Aorta (tissue), 5 donors: ENCODE measurements at places on chromosomes 5 and 9. TPM values are rescaled to one million over a fixed set of nuclear protein-coding genes. Genes with fewer than 3 reads are reported as not detected.

Gene MYO10
- 17.6 TPM for total RNA-seq

DNA sequence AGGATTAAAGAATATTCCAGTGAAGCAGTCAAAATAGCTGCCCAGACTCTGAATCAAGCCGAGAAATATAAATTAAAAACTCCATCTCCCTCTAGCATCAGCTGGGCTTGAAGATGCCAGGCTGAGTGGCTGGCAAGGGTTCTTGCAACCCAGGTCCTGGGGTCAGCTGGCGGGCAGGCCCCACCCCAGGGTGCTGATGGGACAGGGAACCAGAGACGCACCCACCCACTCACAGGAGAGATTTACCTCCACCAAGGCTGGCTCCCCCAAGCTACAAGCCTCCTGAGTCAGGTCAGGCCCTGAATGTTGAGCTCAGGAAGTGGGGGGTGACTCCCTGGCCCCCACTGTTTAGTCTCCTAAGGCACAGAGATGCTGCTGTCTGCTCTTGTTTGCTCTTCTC is 83.9 kb upstream of the HSPA9 start:
- H3K36me3 ChIP-seq, result no peaks in the 10 kb centered on the region
- no peak overlapping the region for H3K4me3 ChIP-seq
- no peak overlapping the region for H3K27ac ChIP-seq
- DNase-seq, result no peak
- no peaks in the 10 kb centered on the region for H3K27me3 ChIP-seq

DNA sequence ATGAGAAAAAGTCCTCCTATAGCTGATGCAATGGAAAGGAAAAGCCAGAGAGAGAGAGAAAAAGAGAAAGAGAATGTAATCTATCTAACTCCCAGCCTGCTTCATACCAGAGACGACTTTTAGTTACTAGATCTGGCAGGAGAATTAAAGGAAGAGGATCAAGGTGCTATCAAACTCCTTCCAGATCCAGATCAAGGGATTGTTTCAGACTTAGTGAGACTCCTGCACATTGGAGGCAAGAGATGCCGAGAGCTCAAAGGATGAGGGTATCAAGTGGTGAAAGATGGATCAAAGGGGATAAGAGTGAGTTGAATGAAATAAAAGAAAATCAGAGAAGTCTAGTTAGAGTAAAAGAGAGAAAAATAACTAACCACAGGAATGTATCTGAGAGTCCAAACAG is 478.6 kb downstream of the KIF4B start:
- no peak overlapping the region for H3K27ac ChIP-seq
- no peaks in the 10 kb centered on the region for H3K36me3 ChIP-seq

DNA sequence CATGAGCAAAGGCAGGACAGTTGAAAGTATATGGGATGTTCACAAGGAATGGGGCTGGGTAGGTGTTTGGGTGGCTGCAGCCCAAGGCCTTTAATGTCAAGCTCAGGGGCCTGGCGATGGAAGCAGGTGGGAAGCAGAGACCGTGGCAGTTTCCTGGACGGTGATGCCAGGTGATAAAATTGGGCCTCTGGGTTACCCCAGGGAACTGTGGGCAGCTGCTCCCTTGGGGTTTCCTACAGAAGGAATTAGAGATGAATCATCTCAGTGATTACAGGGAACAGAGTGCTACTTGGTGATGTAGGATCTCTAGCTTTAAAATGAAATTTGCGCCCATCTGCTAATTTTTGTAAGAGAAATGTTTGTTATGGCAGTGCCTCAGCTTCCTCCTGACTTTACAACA is 39.2 kb downstream of the TSTD2 start:
- DNase-seq, result no peak
- no peak overlapping the region for H3K4me3 ChIP-seq
- no peak overlapping the region for H3K27ac ChIP-seq
- H3K4me1 ChIP-seq, result peaks cover 5% of the 10 kb centered on the region

DNA sequence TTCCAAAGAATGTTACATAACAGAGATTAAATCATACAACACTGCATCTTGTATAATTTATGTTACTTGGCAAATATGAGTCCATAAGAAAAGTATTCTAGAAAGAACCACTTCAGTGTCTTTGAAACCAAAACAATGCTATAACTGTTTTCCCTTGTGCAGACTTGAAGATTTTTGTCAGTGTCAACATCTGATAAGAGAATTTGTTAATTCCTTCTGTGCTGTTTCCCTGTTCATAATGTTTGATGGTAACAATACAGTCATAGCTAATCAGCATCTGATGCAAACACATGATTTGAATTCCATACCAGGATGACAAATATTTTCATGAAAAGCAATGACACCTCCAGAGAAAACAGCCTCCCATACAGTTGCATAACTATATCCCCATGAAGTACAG is 306.8 kb downstream of the SEMA5A start:
- H3K27ac ChIP-seq, result no peak overlapping the region
- H3K4me1 ChIP-seq, result no peaks in the 10 kb centered on the region
- H3K36me3 ChIP-seq, result no peaks in the 10 kb centered on the region
- no peak for DNase-seq

- no peak overlapping the region for H3K4me3 ChIP-seq
- peak; percentile 61 for DNase-seq
- H3K4me1 ChIP-seq, result no peaks in the 10 kb centered on the region
- H3K27me3 ChIP-seq, result no peaks in the 10 kb centered on the region
- no peaks in the 10 kb centered on the region for H3K36me3 ChIP-seq
- no peak overlapping the region for H3K27ac ChIP-seq
Observed at GRCh38 chr9:21070171-21070571, 7.6 kb downstream of the IFNB1 start.

GRCh38 chr5:79843450-79844388 is 147.3 kb downstream of the MTX3 start:
- no peaks in the 10 kb centered on the region for H3K36me3 ChIP-seq
- H3K4me1 ChIP-seq, result no peaks in the 10 kb centered on the region

GRCh38 chr5:180799902-180800801 is 2.5 kb downstream of the MGAT1 start:
- no peak for DNase-seq
- H3K27ac ChIP-seq, result no peak overlapping the region
- peaks cover 6% of the 10 kb centered on the region for H3K4me1 ChIP-seq
- H3K27me3 ChIP-seq, result no peaks in the 10 kb centered on the region
- no peaks in the 10 kb centered on the region for H3K36me3 ChIP-seq

DNA sequence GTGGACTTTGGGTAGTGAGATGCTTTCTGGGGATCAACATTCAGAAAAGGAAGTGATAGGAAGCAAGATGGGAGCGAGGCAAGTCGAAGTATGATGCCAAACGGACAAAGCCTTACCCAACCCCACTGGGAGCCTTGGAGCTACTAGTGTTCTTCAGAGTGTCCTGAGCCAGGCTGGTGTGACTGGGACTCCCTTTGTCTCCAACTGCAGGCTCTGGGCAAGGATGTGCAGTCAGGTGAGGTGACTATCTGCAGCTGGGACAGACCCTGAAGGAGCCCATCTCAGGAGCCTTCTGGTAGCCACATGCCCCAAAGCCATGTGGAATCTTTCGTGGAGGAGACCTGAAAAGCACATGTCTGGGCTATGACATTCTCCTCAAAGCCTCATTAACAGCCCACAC is 360.6 kb downstream of the MTRR start:
- no peak for DNase-seq
- no peaks in the 10 kb centered on the region for H3K4me1 ChIP-seq
- no peak overlapping the region for H3K27ac ChIP-seq
- H3K27me3 ChIP-seq, result no peaks in the 10 kb centered on the region
- H3K4me3 ChIP-seq, result no peak overlapping the region
- H3K36me3 ChIP-seq, result no peaks in the 10 kb centered on the region

GRCh38 chr5:86124333-86124732 is 493.4 kb upstream of the COX7C start:
- no peaks in the 10 kb centered on the region for H3K4me1 ChIP-seq
- no peaks in the 10 kb centered on the region for H3K36me3 ChIP-seq
- no peak overlapping the region for H3K27ac ChIP-seq
- no peak overlapping the region for H3K4me3 ChIP-seq
- no peaks in the 10 kb centered on the region for H3K27me3 ChIP-seq

Gene PCSK1
- 1.8 TPM for total RNA-seq

Gene OGN
- 318 TPM for total RNA-seq

DNA sequence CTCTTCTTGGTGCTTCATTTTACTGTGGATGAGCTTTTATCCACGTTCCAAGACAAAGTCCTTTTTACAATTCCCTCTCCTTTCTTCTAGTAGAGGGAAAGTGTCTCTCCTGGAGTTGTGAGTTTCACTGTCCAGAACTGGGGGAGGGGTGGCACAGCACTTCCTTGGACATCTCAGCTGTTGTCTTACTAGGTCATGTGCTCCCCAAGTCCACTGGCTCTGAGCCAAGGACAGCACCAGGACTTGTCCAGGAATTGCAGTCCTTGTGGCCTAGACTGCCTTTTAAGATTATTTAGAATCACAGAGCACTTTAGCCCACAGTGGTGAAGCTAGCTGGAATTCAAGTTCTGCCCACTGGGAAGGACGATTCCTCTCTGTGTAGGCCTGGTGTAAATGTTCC is 700.2 kb upstream of the PTPRD start:
- DNase-seq, result no peak
- H3K4me1 ChIP-seq, result no peaks in the 10 kb centered on the region
- no peak overlapping the region for H3K27ac ChIP-seq
- H3K4me3 ChIP-seq, result no peak overlapping the region
- no peaks in the 10 kb centered on the region for H3K36me3 ChIP-seq

DNA sequence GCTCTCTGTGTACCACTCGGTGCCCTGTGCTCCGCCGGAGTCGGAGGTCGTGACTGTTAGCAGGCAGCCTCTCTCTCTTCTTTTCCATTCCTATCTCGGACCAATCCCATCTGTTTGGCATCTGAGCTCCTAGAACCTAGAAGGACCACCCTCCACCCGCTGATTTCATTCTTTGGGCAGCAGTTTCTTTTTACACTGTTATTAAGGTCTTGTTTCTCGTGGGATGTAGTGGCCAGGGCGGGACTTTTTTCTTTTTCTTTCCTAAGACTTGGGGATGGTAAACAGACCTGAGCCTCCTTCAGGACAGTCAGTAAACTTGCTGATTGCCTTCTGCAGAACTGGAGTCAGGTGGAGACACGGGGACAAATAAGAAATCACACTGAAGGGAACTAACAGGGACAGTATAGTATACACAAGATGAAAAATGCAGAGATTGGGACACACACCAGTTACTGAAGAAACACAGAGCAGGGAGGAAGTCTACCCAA is 500 bp downstream of the URM1 start:
- no peaks in the 10 kb centered on the region for H3K4me1 ChIP-seq
- peak overlapping the region; percentile 92 for H3K4me3 ChIP-seq
- no peak for DNase-seq

- no peak overlapping the region for H3K27ac ChIP-seq
- no peak for DNase-seq
- H3K4me3 ChIP-seq, result no peak overlapping the region
- H3K4me1 ChIP-seq, result no peaks in the 10 kb centered on the region
Observed at GRCh38 chr5:124996023-124996763, 249.8 kb upstream of the ZNF608 start.

Gene IFNA13
- total RNA-seq, result not detected

GRCh38 chr9:104143550-104143910 is 49.4 kb downstream of the SMC2 start:
- no peaks in the 10 kb centered on the region for H3K27me3 ChIP-seq
- no peak overlapping the region for H3K4me3 ChIP-seq
- H3K4me1 ChIP-seq, result no peaks in the 10 kb centered on the region
- no peak overlapping the region for H3K27ac ChIP-seq
- no peaks in the 10 kb centered on the region for H3K36me3 ChIP-seq

GRCh38 chr9:137688725-137689124 is 69.9 kb downstream of the EHMT1 start:
- no peak overlapping the region for H3K27ac ChIP-seq
- H3K4me1 ChIP-seq, result no peaks in the 10 kb centered on the region
- DNase-seq, result no peak
- no peaks in the 10 kb centered on the region for H3K27me3 ChIP-seq

- H3K27ac ChIP-seq, result no peak overlapping the region
- H3K4me3 ChIP-seq, result no peak overlapping the region
- H3K4me1 ChIP-seq, result no peaks in the 10 kb centered on the region
- no peak for DNase-seq
- no peaks in the 10 kb centered on the region for H3K36me3 ChIP-seq
Observed at GRCh38 chr5:163172540-163173338, 264.7 kb upstream of the CCNG1 start.

Gene GMCL2
- total RNA-seq, result not detected

- H3K27me3 ChIP-seq, result no peaks in the 10 kb centered on the region
- no peak overlapping the region for H3K4me3 ChIP-seq
- H3K4me1 ChIP-seq, result no peaks in the 10 kb centered on the region
- no peak overlapping the region for H3K27ac ChIP-seq
- H3K36me3 ChIP-seq, result no peaks in the 10 kb centered on the region
Observed at GRCh38 chr5:145856285-145856818, 16.5 kb downstream of the GRXCR2 start.

DNA sequence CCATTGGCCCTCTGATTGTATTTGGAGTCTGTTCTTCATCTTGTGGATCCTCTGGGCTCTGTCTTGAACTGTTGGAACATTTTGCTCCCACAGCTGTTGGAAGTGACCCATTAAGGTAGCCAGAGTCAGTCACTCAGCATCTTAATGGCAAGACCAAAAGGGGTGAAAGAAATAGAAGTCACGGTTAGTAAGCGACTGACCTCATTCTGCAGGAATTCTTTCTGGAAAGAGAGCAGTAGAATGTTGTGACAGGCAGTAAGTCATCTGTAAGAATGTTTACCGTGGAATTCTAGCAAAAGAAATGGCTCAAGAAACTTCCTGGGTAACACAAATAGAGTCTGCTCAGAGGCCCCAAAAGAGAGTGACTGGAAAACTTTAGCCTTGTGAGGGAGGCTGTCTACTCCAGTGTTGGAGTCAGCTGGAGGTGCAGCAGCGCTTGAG is 28.6 kb upstream of the TNC start:
- no peak overlapping the region for H3K4me3 ChIP-seq
- H3K4me1 ChIP-seq, result peaks cover 10% of the 10 kb centered on the region
- peak overlapping the region; percentile 94 for H3K27ac ChIP-seq
- peak; percentile 45 for DNase-seq
- no peaks in the 10 kb centered on the region for H3K27me3 ChIP-seq
- no peaks in the 10 kb centered on the region for H3K36me3 ChIP-seq

Gene HAVCR1
- total RNA-seq, result 1.8 TPM

Gene SLC1A3
- 23.5 TPM for total RNA-seq

GRCh38 chr9:73038613-73039012 is 85.8 kb upstream of the ALDH1A1 start:
- peaks cover 10% of the 10 kb centered on the region for H3K4me1 ChIP-seq
- H3K27ac ChIP-seq, result peak overlapping the region; percentile 97
- DNase-seq, result peak; percentile 54
- no peak overlapping the region for H3K4me3 ChIP-seq
- H3K36me3 ChIP-seq, result no peaks in the 10 kb centered on the region

GRCh38 chr5:93621327-93621798 is 38.3 kb downstream of the NR2F1 start:
- no peaks in the 10 kb centered on the region for H3K36me3 ChIP-seq
- no peak overlapping the region for H3K27ac ChIP-seq
- no peaks in the 10 kb centered on the region for H3K4me1 ChIP-seq
- peak overlapping the region; percentile 30 for H3K4me3 ChIP-seq
- no peaks in the 10 kb centered on the region for H3K27me3 ChIP-seq
- peak; percentile 92 for DNase-seq

Gene FXN
- total RNA-seq, result 7.1 TPM

Gene FSD1L
- 6.9 TPM for total RNA-seq

Gene DOCK8
- 42.8 TPM for total RNA-seq
